Kidney epithelial cell (primary cell): ENCODE measurements at places on chromosomes 4 and X.

GRCh38 chr4:159272273-159273140, 169.6 kb downstream of the RAPGEF2 start:
- DNase-seq: no peak

- DNase-seq: no peak
Measured at GRCh38 chrX:81261576-81261975, 59.7 kb downstream of the SH3BGRL start.

DNA sequence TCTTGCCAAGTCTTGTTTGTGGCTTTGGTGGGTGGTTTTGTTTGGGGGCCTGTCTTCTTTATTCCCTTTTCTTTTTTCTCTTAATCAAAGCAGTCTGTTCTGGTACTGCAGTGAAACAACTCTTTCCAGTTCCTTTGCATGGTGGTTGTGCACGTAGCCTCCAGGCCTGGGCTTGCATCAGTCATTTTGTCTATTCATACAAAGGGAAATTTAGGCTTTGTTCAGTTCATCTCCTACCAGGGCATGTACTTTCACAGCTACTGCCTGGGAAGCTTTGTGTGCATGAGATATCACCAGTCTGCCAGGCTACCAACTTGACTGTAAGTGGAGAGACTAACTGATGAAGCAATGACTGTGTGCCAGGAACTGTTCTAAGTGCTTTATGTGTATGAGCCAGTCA, 8.5 kb downstream of the TRIM2 start:
- DNase-seq: no peak

GRCh38 chrX:131704136-131704695, 160.3 kb downstream of the OR13H1 start:
- peak; percentile 29 for DNase-seq

GRCh38 chr4:181507180-181507835, 735.9 kb upstream of the TENM3 start:
- no peak for DNase-seq

DNA sequence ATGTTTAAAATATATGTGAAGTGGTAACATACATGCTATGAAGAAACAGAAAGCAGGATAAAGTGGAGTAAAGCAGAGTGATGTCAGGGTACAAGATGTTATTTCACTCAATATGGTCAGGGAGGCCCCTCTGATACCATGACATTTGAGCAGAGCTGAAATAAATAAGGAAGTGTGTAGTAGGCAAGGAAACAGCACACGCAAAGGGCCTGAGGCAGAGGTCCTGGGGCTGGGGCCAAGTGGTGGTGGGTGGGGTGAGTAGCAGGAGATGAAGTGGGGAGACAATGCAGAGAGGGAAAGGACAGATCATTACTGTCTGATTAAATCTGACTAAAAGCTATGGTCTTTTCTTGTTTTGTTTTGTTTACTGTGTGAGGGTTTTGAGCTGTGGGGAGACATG, 61.1 kb downstream of the FAM13A start:
- no peak for DNase-seq

DNA sequence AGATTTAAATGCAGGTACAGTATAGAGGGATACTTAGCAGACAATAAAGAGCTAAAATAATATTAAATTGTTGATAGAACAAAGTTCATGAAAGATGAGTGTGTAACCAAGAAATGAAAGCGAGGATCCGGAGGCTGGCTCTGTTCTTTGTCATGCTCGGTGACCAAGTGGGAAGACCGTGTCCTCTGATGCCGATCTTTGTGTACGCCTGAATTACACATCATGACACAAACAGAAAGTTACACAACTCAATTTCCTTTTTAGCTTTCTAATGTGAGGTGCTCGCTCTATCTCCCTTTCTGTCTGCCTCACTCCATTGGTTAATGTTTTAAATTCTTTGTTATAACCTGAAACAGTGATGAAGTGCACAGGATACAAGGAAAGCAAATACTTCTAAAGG, 114.8 kb upstream of the NEIL3 start:
- DNase-seq: no peak

- DNase-seq: no peak
Measured at GRCh38 chr4:183721207-183722081, 62.4 kb downstream of the TRAPPC11 start.

DNA sequence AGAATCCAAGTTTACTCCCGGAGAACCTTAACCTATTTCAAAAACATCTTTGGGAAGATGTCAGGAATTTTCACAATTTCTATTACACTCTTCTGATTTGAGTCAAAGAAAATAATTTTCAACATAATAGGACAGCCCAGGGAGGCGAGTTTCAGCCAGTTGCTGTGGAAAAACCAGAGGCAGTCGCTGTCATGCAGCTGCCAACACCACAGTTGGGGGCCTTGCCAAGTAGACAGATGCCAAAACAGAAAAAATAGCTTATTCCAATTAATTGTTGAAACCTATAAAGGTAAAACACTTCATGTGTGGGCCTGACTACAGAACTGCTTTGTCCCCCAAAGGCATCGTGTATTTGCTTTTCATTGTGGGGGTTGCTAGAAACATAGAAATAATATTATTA, 225.8 kb downstream of the DMD start:
- DNase-seq: no peak

GRCh38 chrX:117508021-117508420, 608.6 kb downstream of the KLHL13 start:
- DNase-seq: no peak

DNA sequence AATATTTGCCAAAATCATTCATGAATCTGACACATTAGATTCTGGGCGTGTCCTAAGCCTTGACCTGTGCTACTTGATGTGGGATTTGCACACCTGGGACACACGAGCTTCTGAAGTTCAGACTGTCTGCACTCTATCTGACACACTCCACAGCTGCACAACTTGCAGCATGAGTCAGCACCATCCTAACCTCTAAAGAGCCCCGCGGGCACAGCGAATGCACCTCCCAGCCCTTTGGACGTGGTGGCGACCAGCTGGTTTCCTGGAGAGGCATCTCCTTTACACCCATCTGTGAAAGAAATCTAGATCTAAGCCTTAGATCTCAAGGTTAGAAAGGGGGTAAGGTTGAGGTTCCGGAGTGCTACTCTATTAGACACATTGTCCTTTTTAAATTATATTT, 69.2 kb downstream of the SORBS2 start:
- DNase-seq: peak; percentile 14

- no peak for DNase-seq
Measured at GRCh38 chr4:65416891-65417290, 253.4 kb downstream of the EPHA5 start.

DNA sequence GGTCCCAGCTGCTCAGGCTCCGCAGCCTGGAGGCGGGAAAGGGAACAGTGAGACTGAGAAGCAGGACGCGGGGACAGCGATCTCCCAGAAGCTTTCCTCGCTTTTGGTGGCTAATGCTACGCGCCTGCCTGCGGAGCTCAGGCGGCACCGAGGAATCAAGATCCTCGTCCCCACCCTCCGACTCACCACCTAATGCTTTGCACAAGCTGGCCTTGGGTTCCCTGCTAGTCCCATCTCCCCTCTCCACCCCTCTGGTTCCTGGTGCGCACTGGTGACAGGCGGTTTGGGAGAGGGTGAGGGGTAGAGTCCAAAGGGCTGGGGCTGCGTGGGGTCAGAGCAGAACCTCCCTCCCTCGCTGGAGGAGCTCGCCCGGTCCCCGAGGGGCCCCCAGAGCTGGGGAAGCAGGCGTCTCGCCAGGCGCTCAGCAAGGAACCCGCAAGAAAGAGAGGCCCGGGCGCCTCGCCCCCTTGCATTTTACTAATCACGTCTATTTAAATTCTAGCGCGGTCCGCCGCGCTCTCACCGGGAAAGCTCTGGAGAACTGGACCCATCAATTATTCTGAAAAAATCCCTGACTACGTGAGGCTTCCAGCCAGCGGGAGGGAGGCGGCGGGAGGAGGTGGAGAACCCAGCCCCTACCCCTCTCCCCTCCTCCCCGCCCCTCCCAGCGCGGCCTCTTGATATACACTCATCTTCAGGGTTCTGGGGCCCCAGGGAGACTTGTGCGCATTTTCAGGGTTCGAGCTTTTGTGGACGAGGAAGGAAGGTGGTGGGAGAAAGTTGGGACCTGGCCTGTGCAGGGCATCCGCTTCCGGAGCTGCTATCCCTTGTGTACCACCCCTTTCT, 9.1 kb downstream of the POU4F2 start:
- DNase-seq: no peak

- no peak for DNase-seq
Measured at GRCh38 chrX:148940411-148940996, 440.1 kb downstream of the AFF2 start.

DNA sequence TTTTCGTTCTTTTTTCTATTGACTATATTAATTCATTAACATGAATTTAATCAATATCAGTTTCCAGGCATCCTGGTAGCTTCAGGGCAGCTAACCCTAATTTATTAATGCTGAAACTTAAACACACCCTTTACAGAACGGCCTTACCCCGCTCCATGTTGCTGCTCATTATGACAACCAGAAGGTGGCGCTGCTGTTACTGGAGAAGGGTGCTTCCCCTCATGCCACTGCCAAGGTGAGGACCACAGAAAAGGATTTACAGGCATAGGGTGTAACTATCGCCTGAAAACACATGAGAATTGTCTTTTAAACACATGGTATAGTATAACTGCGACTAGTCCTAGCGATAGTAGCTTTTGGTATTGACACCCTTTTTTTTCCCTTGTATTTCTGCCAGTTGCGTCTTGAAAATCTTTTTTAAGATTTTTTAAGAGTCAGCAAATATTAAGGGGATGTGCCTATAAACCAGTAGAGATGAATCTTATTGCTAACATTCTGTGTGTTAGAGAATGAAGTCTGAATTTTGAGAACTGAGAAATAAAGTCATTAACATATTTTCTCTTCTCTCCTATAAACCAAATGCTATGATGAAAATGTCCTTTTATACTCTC, 229.0 kb downstream of the ANK2 start:
- peak; percentile 28 for DNase-seq

DNA sequence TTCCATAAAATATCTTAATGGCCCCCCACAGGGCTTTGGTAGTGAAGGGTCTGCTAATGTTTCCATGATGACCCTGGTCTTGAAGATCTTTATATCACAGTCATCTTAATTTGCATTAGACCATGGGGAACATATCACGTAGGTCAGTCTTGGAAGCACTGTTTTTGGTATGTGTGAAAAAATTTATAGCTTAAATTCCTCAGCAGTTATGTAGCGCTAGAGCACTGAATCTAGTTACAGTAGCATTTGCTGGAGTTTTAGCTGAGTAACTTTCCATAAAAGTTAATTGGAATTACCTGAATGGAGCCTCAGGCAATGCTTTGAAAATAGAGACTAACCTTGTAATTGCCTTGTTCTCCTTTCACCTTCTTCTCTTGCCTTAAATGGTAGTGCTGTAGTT, 648.8 kb downstream of the IQCM start:
- DNase-seq: no peak

- no peak for DNase-seq
Measured at GRCh38 chrX:15856222-15856587, 1.6 kb upstream of the AP1S2 start.
